NCI-H1092 treated with DMSO at 0.1 percent for 48 hours (cell line): ENCODE measurements at places on chromosomes 6 and 20.

DNA sequence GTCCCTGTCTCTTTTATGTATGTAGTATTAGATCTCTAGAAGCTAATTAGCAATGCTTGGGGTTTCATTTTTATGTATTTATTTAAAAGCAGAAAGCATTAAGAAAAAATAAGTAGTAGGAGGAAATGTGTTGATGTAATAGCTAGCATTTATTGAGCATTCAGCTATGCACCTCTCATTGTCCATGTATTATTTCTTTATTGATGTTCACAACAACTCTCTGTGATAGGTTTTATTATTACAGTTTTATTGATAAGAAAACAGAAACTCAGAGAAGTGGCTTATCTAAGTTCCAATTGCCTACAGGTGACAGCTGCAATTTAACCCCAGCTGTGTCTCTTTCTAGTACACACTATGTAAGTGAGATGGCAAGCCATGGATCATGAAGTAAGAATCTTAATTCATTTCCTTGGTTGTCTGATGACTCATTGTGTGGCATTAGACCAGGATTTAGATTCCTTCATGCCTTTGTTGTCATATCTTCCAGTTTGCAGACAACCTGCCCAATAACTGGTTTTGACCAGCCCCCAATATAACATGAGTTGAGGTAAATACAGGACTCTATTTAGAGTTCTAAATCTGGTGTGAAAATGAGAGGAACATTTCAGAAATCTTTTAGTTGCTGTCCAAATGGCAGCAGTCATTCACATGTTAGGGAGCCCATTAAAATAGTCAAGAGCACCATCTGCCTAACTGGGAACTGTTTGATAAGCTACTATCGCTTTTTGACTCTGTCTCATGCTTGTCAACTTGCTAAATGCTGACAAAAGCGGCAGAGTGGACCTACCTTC, 170.8 kb upstream of the PHACTR1 start:
- DNase-seq = no peak

GRCh38 chr20:35087791-35088190, 4.8 kb downstream of the TRPC4AP start:
- DNase-seq = no peak

DNA sequence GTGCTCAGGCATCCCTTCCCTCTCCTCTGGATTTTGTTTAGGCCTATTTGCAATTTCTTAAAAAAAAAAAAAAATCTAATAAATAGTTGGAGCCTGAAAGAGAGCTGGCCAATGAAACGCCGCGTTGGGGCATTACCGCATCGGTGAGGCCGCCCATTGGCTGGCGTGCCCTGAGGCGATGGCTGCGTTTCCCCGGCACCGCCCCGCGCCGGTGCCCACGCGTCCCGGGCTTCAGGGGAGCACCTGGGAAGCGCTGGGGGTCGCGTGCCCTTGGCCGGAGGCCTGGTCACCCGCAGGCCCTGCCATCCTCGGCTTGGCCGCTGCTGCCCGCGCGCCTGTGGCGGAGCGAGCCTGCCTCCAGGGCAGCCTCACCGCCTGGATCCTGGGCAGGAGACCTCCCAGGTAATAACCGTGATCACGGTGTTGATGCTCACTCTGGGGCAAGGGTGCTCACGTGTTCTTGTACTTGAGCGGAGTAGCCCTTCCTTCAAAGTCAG, 155.4 kb downstream of the NRN1 start:
- DNase-seq = peak; percentile 6

DNA sequence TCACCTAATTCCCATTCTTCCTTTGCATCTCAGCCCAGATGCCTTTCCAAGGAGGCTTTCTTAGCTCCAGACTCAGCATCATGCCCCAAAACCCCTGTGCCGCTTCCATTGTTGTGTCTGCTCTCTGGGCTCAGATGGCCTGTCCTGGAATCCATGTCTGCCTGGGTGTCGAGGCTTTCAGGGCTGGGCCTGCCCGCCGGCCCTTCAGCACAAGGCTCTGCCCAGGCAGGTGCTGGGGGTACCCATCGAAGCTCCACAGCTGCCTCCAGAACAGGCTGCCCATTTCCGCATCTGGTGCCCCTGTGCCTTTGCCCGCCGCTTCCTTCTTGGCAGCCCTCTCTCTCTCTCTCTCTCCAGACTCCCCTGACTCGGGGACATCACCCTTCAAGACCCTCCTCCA, 1.2 kb downstream of the CPXM1 start:
- DNase-seq = no peak

DNA sequence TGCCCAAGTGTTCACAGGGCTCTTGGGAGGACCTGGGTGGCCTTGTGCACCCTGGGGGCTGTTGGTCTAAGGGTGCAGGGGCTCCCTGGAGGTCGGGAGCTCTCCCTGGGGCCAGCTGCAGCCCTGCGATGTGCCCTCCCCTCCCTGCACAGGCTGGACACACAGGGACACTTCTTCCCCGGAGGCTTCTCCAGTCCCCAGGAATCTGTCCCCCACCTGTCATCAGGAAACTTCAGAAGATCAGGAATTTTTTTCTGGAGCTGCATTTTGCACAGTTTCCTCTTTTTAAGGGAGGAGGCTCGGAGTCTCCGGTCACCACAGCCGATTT, 66.9 kb upstream of the BHLHE23 start:
- DNase-seq = no peak

DNA sequence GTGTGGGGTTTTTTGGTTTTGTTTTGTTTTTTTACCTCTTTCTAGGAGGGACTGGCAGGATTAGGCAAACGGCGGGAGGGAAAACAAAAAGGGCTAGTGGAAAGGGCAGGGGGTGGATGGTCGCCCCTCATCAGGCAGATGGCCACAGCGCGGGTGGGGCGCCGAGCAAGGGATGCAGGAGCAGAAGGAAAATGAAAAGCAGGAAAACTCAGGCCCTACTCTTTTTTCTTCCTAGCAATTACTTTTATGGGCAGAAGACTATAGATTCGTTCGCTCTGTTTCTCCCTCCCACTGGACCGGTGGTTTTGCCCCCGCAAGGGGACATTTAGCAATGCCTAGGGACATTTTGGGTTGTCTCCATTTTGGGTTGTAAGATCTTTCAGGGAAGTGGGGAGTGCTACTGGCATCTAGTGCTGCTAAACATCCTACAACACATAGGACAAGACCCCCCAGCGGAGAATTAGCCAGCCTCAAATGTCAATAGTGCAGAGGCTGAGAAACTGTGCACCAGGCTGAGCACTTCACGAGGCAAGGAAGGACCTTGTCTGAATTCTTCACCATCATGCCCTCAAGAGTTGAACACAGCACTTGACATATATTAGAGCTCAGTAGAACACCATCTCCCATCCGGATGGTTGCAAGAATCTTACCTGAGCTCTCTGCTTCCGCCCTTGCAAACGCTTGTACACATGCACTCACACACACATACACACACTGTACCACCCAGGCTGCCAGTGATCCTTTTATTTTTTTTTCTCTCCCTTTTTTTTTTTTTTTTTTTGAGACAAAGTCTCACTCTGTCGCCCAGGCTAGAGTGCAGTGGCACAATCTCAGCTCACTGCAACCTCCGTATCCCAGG, 4.8 kb upstream of the ZMYND8 start:
- DNase-seq = peak; percentile 56

DNA sequence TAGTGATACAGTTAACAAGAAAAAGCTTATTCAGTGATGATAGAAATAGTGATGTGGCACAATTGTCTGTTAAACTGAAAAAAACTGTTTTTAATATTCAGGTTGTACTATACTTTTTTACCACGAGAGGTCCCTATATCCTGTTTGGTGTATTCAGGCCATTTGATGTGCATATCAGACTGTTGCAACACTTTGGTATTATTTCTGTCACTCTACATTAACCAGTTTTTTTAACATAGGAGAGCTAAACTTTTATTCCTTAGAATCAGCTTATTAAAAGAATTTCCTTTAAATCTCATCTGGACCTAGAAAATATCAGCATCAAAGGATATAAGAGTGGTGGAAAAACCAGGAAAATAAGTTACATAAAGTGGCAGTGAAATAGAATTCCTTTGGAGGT, 36.8 kb downstream of the TSPYL4 start:
- peak; percentile 19 for DNase-seq

GRCh38 chr20:44187054-44187771, at the start of gene JPH2:
TSS of gene JPH2 (minus strand) at chr20:44187188. CDS start at chr20:44186705, 483 bp downstream.
- no peak for DNase-seq

DNA sequence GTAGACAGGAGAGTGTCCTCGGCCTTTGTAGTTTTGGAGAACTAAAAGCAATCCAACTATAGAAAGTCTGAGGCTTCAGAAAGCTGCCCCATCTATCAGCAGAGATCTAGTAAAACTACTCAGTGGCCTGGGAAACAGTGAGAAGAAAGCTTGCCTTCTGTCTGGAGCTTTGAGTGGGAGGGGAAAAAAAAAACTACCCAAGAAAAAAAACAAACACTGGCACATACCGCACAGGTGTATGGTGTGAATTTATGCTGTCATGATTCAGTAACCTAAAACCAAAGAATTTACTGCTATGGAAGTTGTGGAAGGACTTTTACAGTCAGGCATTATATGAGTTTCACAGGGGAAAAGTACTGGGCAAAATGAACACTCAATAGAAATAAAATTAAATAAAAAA, 280.5 kb downstream of the ADGRB3 start:
- no peak for DNase-seq

- DNase-seq = no peak
Measured at GRCh38 chr20:19832875-19833274, 74.8 kb downstream of the RIN2 start.

GRCh38 chr6:13507306-13507860, 20.0 kb upstream of the GFOD1 start:
- no peak for DNase-seq

DNA sequence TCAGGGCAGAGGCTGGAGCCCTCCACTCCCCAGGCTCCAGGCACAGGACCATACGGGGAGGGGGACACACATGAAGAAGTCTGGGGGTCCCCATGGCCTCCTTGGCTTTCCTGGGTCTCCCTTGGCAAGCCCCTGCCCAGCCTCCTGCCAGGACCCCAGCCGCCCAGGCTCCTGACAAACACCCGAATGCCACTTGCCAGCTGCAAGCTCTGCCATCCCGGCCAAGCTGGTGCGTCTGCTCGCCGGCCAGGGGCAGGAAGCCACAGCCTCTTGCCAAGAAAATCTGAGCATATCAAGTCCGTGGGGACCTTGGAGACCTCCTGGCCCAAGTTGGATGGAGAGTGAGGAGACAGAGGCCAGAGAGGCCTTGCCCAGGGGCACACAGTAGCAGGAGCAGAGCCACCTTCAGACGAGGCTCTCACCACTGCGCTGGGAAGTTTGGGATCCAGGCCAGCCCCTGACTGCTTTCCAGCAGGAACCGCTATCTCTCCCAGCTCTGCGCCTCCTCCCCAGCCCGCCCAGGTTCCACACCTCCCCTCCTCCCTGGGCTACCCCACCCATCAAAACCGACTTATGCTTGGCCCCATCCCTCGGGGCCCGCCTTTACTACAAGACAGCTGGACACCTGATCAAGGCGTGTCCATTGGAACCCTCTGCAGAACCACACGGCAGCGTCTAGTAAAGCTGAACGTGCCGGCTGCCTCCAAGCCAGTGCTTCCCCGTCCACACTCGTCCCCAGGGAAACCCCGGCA, 80.2 kb downstream of the GRM4 start:
- DNase-seq = peak; percentile 12

GRCh38 chr6:53916804-53917463, 122.1 kb downstream of the LRRC1 start:
- DNase-seq = no peak

DNA sequence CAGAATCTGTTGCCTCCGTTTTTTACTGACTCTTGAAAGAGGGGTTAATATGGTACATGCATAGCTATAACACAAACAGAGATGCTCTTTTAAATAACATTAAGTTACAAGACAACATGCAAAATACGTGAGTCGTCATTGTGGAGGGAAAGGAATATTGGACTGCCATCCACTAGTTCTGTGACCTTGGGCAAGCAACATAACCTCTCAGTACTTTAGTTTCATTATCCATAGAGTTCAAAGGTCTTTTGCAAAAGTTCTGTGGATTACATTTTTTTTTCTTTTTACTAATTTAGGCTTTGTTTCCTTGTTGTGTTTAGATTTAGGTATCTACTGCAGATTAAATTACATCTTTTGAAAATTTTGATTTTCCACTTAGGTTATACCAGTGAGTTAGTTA, 70.5 kb downstream of the MACROD2 start:
- DNase-seq = no peak

DNA sequence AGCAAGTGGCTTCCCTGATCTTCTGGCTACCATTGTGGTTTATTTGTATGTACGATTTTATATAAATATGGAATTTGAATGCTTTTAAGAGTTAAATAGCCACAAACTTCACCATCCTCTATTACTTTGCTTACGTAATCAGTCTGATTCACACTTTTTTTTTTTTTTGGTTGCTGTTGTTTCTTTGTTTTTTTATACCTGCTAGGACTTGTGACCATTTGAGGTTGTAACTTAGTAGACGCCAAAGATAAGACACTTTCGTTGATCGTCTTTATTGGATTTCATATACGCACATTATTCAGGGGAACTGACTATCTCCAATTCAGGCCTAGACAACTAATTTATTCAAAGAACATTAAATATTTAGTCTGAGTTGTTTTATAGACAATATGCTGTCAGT, 559.0 kb downstream of the CBLN4 start:
- no peak for DNase-seq

DNA sequence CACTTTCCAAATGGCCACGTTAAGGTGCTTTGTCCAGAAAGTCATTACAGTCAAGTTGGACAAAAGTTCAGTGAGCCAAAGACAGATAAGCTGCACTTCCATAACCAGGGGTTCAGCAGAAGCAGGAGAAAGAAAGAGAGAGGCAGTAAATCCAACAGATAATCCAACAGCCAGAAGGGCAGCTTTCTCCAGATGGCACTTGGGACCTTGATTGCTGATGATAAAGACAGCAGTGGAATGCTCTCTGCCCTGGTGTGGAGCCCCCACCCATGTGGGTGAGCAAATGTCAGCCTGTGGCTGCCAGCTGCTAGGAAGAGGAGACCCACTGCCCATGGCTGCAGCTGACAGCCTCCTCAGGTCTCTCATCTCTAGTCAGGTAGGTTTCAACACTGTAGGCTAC, 18.7 kb upstream of the NRSN1 start:
- no peak for DNase-seq

- DNase-seq = no peak
Measured at GRCh38 chr6:104521176-104521575, 338.5 kb downstream of the HACE1 start.

DNA sequence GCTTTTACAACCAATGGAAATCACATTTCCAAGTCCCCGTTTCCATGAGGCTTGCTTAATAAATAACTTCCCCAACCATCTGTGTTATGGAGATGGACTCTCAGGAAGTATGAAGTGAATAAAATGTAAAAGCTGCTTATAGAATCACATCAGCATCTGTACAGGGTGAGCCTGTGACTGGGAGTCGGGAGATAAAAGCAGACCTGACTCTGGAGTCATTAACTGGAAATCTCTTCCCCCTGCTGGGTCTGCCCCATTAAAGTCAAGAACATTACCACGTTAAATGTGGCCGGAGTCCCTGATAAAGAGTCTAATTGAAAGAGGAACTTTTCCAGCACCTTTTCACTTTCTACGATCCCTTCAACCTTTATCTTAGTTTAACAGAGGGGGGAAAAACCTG, 368.5 kb downstream of the DOK5 start:
- DNase-seq = no peak
